Immature natural killer cell (primary cell): ENCODE measurements at places on chromosomes 12 and 14. TPM values are rescaled to one million over a fixed set of nuclear protein-coding genes. Genes with fewer than 3 reads are reported as not detected.

The CCDC198 gene
- polyA plus RNA-seq, result not detected

The CFAP54 gene
- 0.13 TPM for polyA plus RNA-seq

The VPS37B gene
- 70.1 TPM for polyA plus RNA-seq

The SLIRP gene
- 211 TPM for polyA plus RNA-seq

The HVCN1 gene
- polyA plus RNA-seq, result 33.3 TPM

The INSM2 gene
- not detected for polyA plus RNA-seq

The CIROP gene
- polyA plus RNA-seq, result not detected

The PKP2 gene
- not detected for polyA plus RNA-seq

The DAAM1 gene
- 12.1 TPM for polyA plus RNA-seq

The FAM186B gene
- polyA plus RNA-seq, result not detected

The GLS2 gene
- 0.57 TPM for polyA plus RNA-seq

The GPD1 gene
- polyA plus RNA-seq, result 0.07 TPM

The ANO2 gene
- not detected for polyA plus RNA-seq

The CCDC196 gene
- not detected for polyA plus RNA-seq

The RHEBL1 gene
- 11.0 TPM for polyA plus RNA-seq

The CACNA2D4 gene
- 9.6 TPM for polyA plus RNA-seq

The RFX4 gene
- not detected for polyA plus RNA-seq

The PZP gene
- polyA plus RNA-seq, result not detected

The GPRC5D gene
- 0.52 TPM for polyA plus RNA-seq

The KLRG1 gene
- polyA plus RNA-seq, result 569 TPM

The RAD9B gene
- polyA plus RNA-seq, result 1.0 TPM

The OR6C76 gene
- polyA plus RNA-seq, result not detected

The ZDHHC22 gene
- polyA plus RNA-seq, result not detected

The TC2N gene
- polyA plus RNA-seq, result 97.4 TPM

The SSPN gene
- polyA plus RNA-seq, result not detected

The KLRC2 gene
- 112 TPM for polyA plus RNA-seq

The FGF23 gene
- polyA plus RNA-seq, result not detected

The MANSC4 gene
- not detected for polyA plus RNA-seq

The RPS6KL1 gene
- polyA plus RNA-seq, result not detected

The SLC17A8 gene
- polyA plus RNA-seq, result not detected

The KCNMB4 gene
- 0.13 TPM for polyA plus RNA-seq

The RILPL1 gene
- polyA plus RNA-seq, result 0.34 TPM

The OR6C2 gene
- polyA plus RNA-seq, result not detected

The ISCA2 gene
- polyA plus RNA-seq, result 58.1 TPM

The CLEC4A gene
- polyA plus RNA-seq, result 15.4 TPM

The SERPINA1 gene
- polyA plus RNA-seq, result 3.0 TPM

The SLC25A21 gene
- not detected for polyA plus RNA-seq

The ST8SIA1 gene
- not detected for polyA plus RNA-seq
